ENCODE measurements at places on chromosomes 4 and X.

- DNase-seq: no peak
Observed at GRCh38 chr4:117796677-117797076, 237.6 kb upstream of the NDST3 start.

DNA sequence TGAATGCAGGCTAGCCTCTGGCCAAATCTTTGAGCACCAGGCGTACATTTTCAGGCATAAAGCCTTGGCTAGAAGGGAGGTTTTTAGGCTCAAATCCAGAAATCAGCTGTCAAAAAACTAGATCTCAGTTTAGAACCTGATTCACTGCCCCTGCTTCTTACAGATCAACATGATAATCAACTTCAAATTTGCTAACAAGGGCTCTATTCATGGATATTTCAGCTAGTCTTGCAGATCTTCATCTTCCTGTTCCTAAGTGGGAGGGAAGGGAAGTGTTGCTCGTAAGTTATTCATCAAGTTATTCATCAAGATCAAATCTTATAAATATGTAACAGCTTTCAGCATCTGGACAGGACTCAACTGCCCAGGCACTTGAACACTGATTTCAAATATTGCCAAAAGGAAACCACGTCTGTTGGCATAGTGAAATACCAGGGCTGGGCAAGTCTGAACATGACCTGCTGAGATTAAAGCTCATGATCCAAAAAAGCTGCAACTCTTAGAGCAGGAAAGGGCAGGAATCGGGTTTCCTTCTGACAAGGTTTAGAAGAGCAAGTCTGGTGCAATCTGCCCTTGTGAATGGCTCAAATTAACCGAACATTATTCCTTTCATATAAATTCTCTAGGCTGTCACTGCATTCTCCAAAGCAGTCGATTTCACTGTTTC, 200.3 kb downstream of the PDGFC start:
- DNase-seq: peak; percentile 87

GRCh38 chrX:12554206-12554605, 237.0 kb upstream of the PRPS2 start:
- DNase-seq: no peak

- DNase-seq: no peak
Observed at GRCh38 chrX:112819008-112819640, 21.5 kb downstream of the AMOT start.

DNA sequence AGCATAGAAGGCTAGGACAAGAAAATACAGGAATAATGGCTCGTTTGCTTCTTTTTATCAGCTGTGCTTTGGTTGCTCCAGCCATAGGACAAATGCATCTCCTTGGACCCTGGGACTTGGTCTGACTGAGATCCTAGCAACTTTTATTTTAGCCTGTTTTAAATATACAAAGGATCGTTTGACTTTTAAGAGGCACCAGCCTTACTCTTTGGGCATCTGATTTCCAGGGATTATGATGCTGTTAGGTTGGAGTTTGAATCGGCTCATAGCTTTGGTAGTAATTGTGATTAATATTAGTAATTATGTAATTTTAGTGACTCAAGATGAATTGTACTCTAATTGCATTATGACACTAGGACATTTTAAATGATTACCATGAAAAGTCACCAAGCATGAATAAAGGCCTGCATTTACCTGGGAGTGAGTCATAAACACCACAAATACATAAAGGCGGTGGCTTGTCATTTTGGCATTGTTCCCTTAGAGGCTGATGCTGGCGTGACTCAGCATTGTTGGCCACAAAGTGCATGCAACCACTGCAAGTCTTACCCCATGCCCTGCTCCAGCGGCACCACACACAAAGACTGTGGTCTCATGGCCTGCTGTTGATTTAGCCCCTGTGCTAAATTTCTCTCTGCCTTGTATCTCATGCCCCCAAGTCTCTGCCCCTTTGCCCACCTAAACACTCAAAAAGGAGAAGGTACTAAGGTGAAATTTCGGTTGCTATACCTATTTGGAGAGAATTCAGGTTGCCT, 12.4 kb downstream of the GPAT3 start:
- DNase-seq: peak; percentile 96

DNA sequence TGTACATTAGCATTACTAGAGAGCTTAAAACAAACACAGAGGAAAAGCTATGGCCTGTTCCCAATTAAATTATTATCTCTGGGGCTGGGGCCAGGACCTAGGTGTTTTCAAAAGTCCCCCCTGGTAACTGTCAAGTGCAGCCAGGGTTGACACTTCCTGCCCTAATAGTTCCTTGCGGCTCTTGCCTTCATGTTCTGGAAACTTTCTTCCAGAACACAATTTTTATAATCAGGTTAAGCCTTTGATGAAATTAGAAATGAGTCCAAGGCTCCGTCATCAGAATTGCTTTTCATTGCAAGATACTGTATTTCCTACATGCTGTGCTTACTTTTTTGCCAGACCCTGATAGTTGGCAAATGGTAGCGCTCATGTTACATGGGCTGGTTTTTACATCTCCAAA, 229.6 kb downstream of the UNC5C start:
- DNase-seq: no peak

DNA sequence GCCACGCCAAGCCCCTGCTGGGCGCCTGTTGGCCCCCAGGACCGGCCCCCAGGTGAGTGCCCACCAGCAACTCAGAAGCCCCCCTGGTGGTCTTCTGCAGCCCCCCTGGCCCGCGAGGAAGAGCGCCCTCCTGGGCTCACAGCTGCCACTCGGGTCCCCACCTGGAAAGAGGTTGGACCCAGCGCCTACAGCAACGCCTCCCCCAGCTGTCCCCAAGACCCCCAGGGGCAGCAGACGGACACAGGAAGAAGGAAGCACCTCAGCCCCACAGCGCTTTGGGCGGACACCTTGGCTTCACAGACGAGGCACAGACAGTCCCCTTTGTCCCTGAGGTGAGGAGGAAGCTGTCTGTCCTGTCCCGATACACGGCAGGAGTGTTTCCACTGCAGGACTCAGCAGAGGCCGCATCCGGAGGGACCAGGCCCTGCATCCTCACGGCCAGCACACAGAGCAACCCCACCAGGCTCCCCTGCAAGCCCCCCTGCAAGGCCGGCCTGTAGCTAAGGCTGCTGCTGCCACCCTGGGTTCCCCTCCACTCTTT, 115.6 kb upstream of the NKX1-1 start:
- DNase-seq: no peak

- no peak for DNase-seq
Observed at GRCh38 chr4:110216129-110216528, 17.7 kb upstream of the ELOVL6 start.

DNA sequence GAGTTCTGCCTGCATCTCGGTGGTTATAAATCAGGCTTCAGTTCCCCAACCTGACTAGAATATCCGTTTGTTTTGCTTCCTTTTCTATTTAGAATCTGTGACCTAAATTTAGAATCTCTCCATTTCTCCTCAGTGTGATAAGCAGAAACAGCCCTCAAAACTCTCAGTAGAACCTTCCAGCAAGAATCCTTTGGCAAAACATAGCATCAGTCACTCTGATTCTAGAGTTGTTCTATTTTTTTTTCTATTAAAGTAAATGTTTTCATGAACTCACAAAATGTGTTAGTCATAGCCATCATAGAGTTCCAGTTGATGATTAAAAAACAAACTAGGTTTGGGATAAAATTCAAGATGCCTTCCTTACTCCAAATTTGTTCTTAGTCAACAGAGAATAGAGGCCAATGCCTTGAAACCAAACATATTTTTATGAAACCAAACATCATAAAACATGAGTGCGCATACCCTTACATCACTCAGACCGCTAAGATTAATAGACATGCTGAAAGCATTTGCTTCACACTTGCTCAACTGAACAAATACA, 13.2 kb upstream of the C1QTNF7 start:
- no peak for DNase-seq
